ENCODE measurements at places on chromosomes 11 and 22.
A peak's percentile ranks its signal among the peaks of the same experiment; 100 is the strongest.

- no peak for DNase-seq
These were observed 2.1 kb downstream of the C11orf16 start for GRCh38 chr11:8930456-8931175.

GRCh38 chr11:66337103-66337899, 1.1 kb upstream of the RIN1 start:
- no peak for DNase-seq

- no peak for DNase-seq
These were observed 6.0 kb downstream of the C11orf97 start for GRCh38 chr11:94518300-94518699.

- no peak for DNase-seq
These were observed 500.6 kb downstream of the ETS1 start for GRCh38 chr11:128086794-128087193.

GRCh38 chr11:99020352-99021225, at the start of gene CNTN5:
CNTN5 (plus strand) TSS chr11:99020949.
- peak; percentile 70 for DNase-seq

DNA sequence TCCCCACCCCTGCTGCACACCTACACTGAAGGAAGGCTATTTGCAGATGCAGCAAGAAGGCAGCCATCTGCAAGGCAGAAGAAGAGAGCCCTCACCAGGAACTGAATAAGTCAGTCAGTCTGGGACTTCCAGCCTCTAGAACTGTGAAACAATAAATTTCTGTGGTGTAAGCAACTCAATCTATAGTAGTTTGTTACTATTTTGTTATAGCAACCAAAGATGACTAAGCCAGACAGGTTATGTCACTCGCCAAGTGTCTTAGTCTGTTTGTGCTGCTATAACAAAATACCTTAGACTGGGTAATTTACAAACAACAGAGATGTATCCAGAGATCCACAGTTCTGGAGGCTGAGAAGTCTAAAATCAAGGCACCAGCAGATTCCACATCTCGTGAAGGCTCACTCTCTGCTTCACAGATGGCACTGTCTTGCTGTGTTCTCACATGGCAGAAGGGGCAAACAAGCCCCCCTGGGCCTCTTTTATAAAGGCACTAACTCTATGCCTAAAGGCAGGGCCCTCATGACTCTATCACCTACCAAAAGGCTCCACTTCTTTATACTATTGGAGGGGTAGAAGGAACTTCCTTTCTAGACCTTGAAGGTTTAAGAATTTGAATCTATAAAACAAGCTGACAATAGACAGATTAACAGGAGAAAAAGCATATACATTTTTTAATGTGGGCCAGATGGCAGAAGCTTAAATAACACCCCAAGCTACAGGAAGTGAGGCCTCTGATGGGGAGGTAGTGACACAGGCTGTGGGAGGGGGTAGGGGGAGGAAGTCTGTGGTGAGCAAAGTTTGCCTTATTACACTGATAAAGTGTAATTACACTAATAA, 12.3 kb downstream of the APOL6 start:
- no peak for DNase-seq

- DNase-seq = no peak
These were observed 617 bp downstream of the CSKMT start for GRCh38 chr11:62665599-62666258.

DNA sequence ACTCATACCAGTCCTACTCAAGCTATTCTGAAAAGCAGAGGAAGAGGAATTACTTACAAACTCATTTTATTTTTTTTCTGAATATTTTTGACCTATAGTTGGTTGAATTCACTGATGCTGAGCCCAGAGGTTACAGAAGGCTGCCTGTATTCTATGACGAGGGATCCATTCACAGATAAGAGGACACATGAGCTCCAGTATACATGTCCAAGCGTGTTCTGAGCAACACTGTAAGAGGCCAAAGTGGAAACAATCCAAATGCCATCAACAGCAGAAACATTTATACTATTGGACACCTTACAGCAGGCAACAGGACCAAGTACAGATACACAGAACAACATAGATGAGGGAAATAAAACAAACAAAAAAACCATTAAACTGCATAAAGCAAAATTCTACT, 10.3 kb downstream of the KDM4E start:
- no peak for DNase-seq

GRCh38 chr11:117419482-117420142, 92.0 kb downstream of the CEP164 start:
- DNase-seq = no peak

- DNase-seq = no peak
These were observed 1.5 kb downstream of the ACY3 start for GRCh38 chr11:67648796-67649613.

DNA sequence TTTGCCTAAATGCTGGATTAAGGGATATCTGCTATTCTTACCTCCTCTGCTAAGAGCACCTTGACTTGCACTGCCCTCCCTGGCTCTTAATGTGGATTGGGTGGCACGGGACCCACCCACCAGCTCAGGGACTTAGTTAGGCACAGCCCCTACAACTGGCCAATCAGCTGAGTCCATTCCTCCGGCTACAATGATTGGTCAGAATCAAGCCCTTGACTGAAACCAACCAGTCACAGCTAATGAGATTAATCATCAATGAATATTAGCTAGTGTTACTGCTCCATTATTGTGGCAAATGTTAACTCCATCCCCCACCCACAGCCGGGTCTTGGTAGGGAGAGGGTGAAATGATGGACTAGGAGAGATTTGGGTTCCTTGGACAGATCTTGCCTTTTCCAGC, 328.0 kb downstream of the MN1 start:
- no peak for DNase-seq

GRCh38 chr22:49670456-49671330, 157.0 kb downstream of the BRD1 start:
- DNase-seq = no peak

GRCh38 chr11:115926138-115926537, 421.9 kb upstream of the CADM1 start:
- no peak for DNase-seq

DNA sequence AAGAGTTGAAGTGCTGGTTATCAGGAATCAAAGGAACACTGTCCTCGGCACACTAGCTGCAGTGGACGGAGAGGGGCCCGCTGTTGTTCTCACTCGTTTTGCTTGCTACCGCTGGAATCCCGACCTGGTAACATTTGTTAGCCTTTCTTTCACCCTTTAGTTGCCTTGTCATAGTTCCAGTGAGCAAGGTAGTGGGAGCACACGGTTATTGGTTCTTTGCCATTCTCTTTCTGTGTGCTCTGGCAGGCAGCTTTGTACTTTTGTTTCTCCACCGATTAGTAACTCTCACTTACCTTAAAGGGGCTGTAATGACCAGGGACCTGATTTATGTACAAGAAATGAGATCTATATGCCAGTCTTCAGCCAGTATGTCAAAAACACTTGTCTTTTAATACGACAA, 1.8 kb downstream of the DEPDC7 start:
- DNase-seq = no peak

GRCh38 chr11:115085461-115086210, 407.3 kb downstream of the NXPE2 start:
- DNase-seq = no peak

DNA sequence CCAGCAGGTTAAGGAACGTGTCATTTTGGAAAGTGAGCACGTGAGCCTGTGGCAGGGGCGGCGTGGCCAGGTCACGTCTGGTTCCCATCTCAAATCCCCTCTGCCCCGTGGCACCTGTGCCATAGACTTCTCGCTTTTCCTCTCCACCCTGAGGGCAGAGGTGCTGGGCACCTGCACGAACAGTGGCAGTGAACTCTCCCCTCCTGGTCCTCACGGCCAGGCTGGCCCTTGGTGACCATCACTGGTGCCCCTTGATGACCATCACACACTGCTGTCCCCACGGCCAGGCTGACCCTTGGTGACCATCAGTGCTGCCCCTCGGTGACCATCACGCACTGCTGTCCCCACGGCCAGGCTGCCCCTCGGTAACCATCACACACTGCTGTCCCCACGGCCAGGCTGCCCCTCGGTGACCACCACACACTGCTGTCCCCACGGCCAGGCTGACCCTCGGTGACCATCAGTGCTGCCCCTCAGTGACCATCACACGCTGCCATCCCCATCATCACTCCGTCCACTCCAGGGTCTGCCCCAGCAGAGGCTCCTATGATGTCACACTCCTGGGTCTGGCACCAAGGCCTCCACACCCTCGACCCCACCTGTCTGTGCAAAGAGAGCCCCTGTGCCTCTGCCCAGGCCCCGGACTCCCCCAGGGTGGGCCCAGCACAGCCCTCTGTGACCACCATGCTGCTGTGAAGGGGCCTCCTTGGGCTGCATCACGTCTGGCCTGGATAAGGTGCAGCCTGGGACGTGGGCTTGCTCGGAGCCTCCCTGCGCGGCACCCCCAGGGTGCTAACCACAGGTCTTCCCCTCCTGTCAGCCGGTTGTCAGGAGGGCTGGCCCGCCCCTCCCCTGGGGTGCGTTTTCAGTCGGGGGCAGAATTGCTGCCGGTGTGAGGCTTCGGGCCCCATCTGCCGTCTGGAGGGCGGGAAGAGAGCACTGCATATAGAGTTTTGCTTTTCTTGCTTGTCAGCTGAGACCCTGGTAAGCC, 738.6 kb downstream of the BRD1 start:
- DNase-seq = no peak

GRCh38 chr11:95912902-95913560, 10.9 kb downstream of the MTMR2 start:
- no peak for DNase-seq

- no peak for DNase-seq
These were observed 38.1 kb upstream of the ST14 start for GRCh38 chr11:130121445-130121978.

DNA sequence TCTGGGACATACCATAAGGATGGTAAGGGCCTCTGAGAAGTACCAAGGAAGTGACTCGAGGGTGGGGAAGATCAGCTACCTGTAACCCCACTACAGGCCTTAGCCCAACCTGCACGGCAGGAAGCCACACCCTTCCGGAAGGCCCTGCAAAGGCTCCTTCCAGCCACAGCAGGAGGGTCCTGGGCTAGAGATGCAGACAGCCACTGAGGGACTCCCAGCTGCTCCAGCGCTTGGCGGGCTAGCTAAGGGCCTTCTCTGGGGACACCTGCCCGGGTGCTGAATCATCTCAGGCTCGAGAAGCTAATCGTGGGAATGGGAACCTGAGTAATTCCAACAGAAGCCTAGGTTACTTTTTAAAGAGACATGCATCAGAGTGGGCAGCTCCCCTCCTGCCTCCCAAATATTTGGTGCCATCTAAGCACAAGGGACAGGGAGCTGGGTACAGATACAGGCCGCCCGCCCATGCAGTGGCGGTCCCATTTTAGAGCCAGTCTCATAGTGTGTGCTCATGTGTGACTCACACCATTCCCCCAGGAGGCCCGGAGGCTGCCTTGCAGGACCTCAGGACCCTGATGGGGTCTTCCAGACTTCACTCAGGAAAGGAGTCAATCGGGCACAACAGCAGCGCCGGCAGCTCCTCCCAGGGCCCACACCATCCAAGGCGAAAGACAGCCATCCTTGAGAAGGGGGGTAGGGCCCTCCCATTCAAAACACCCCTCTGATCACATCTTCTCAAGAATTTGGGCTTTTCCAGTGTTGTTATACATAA, 8.0 kb downstream of the MYH9 start:
- no peak for DNase-seq

DNA sequence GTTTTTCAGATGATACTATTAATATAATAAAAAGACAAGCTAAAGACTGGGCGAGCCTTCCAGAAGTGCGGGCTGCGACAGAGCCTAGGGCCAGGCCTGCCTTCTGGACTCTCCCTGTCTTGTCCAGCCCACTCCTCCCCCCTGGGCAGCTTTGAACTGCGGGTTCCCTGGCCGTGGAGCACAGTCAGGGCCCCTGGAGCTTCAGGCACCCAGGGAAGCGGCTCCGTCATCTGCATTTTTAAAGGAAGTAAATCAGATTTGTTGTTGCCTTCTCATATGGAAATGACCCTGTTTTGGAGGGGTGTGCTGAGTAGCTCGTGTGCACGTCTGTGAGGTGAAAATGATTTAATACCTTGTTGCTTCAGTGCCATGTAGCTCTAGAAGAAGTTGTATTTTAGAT, 265.3 kb downstream of the TBC1D22A start:
- DNase-seq = no peak

DNA sequence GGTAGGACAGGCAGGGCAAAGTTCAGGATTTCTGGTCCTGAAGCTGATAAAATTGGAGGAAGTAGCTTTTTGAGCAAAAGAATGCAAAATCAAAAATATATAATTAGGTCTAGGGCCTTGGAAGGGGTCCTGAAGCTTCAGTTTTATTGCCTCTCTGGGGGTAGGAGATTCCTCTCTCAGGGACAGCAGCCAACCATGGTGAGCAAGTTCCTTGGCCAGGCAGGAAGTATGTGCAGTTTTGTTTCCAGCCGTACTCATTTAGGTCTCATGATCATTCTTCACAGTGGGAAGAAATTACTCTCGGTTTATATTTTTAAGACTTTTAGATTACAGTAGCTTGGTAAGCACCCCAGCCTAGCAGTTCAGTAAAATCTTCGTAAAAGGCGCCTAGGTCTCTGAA, 2.9 kb upstream of the RAB38 start:
- DNase-seq = no peak

DNA sequence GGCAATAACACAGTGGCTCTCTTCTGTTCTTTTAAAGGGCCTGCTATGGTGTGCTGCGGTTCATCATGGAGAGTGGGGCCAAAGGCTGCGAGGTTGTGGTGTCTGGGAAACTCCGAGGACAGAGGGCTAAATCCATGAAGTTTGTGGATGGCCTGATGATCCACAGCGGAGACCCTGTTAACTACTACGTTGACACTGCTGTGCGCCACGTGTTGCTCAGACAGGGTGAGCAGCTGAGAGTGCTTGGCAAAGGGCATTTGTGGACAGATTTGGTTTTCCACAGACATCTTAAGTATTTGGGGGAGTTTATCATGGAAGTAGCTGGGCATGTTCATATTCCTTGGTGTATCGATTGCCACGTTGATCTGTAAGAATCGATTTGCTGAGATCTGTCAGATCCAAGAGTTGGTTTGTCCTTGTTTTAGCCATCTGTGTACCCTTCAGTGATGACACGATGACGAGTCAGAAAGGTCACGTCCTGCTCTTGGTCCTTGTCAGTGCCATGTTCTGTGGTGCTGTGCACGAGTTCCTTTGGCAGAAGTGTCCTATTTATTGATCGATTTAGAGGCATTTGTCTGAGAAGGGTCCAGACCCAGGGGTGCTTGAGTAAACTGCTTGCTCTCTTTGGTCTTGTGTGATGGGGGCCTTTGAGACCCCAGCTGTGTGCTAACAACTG, 4.8 kb downstream of the RPS3 start:
- DNase-seq = no peak

GRCh38 chr22:29336751-29337490, 21.4 kb upstream of the RASL10A start:
- DNase-seq = no peak
